Esophagus squamous epithelium (tissue), 5 donors: ENCODE measurements at places on chromosomes 6 and 20. TPM values are rescaled to one million over a fixed set of nuclear protein-coding genes. Genes with fewer than 3 reads are reported as not detected.

Gene DEF6
- 25.9 TPM for total RNA-seq

Gene C20orf144
- total RNA-seq: not detected

- no peaks in the 10 kb centered on the region for H3K27me3 ChIP-seq
- no peaks in the 10 kb centered on the region for H3K36me3 ChIP-seq
- no peak overlapping the region for H3K4me3 ChIP-seq
- H3K4me1 ChIP-seq: peaks cover 4% of the 10 kb centered on the region
These were observed 102.1 kb downstream of the KCNB1 start for GRCh38 chr20:49380337-49380780.

GRCh38 chr6:16212276-16212675, 26.1 kb upstream of the GMPR start:
- peaks cover 76% of the 10 kb centered on the region for H3K27me3 ChIP-seq
- DNase-seq: no peak
- peaks cover 12% of the 10 kb centered on the region for H3K4me1 ChIP-seq
- H3K36me3 ChIP-seq: no peaks in the 10 kb centered on the region
- H3K27ac ChIP-seq: no peak overlapping the region
- H3K4me3 ChIP-seq: no peak overlapping the region

- no peaks in the 10 kb centered on the region for H3K27me3 ChIP-seq
- H3K27ac ChIP-seq: no peak overlapping the region
- H3K4me1 ChIP-seq: no peaks in the 10 kb centered on the region
- H3K36me3 ChIP-seq: peaks cover 89% of the 10 kb centered on the region
- no peak overlapping the region for H3K4me3 ChIP-seq
These were observed 51.5 kb downstream of the EZR start for GRCh38 chr6:158767709-158768108.

- peaks cover 19% of the 10 kb centered on the region for H3K4me1 ChIP-seq
- no peaks in the 10 kb centered on the region for H3K27me3 ChIP-seq
- DNase-seq: no peak
These were observed 1.4 kb downstream of the QKI start for GRCh38 chr6:163415620-163416556.
